Urinary bladder (tissue), 4 donors: ENCODE measurements at places on chromosomes 6 and 20.
A peak's percentile ranks its signal among the peaks of the same experiment; 100 is the strongest.

DNA sequence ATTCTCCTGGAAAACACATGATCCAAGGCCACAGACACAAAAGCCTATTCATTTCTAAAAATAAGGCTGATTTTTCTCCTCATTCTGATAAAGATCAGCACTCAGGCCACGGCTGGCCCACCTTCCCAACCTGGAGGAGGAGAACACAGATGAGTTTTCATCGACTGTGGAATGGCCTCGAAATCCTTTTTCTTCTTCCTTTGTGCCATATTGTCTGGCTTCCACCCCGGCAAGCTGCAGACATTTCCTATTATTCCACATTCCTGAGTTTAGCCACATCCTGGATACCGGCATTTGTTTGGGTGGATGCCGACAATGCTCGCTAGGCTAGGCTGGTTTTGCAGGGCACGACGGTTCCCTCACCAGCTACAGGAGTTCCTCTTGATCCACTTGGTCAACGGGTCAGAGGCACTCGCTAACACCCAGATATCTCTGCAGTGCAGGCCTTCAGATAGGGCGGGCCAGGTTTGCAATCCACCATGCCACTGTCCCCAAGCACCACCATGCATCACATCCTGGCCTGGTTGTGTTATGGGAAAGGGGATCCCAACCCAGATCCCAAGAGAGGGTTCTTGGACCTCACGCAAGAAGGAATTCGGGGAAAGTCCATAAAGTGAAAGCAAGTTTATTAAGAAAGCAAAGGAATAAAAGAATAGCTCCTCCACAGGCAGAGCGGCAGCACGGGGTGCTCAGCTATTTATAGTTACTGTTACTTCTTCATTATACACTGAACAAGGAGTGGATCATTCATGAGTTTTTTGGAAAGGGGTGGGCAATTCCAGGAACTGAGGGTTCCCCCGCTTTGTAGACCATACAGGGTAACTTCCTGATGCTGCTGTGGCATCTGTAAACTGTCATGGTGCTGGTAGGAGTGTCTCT lies 4.2 kb upstream of the CTSZ start:
- no peak for DNase-seq

- DNase-seq: no peak
Observed at GRCh38 chr20:57180954-57181353, 85.5 kb downstream of the BMP7 start.

DNA sequence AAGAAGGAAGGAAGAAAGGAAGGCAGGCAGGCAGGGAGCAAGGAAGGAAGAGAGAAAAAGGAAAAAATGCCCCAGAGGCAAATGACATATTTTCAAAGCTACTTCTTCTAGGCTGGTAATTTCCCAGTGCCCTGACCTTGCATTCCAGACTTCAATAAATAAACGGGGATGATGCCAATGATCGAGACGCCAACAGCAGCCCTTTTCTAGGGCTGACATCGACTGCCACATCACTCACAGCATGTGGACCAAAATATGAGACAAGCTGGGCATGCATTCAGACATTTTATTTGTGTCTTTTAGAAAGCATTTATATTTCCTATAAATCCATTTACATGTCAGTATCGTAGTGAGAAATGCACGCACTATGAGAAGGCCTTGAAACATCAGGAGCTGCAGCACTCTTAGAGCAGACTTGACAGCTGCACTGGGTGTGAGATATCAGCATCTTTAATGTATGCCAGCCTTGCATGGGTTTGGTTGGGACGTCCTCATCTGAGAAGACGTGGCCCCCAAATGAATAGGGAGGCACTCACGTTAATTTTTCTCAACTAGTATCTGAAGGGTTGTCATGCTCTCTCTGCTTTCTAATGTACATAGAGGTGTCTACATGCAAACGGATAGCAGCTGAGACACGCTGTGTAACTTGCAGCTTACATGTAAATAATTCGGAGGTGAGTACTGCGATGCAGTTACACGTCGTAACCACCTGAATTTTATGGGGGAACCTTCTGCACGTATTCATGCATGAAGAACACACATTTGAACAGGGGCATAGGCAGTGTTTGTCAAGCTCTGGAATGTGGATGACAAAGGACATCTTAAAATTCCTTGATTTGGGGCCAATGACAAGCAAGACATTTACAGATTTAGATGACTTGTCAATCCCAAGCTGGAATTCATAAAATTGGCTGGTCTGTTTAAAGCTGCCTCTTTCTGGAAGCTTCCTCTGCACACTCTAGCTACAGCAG lies 149.1 kb upstream of the AGPAT4 start:
- no peak for DNase-seq

DNA sequence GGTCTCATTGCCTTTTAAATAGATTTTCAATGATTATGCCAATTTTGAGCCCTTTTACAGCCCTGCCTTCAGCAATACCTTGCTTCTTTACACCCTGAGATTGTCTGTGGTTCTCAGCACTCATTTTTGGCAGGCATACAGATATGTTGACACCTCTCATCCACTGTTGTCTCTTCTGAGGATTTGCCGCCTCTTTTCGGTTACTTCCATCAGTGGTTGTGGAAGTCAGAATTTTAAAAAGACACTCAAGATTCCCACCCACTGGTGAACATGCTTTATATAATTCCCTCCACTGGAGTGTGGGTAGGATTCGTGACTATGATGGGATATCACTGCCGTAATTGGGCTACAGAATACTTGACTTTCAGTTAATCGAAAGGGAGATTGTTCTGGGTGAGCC lies 37.4 kb upstream of the KIF13A start:
- DNase-seq: no peak

DNA sequence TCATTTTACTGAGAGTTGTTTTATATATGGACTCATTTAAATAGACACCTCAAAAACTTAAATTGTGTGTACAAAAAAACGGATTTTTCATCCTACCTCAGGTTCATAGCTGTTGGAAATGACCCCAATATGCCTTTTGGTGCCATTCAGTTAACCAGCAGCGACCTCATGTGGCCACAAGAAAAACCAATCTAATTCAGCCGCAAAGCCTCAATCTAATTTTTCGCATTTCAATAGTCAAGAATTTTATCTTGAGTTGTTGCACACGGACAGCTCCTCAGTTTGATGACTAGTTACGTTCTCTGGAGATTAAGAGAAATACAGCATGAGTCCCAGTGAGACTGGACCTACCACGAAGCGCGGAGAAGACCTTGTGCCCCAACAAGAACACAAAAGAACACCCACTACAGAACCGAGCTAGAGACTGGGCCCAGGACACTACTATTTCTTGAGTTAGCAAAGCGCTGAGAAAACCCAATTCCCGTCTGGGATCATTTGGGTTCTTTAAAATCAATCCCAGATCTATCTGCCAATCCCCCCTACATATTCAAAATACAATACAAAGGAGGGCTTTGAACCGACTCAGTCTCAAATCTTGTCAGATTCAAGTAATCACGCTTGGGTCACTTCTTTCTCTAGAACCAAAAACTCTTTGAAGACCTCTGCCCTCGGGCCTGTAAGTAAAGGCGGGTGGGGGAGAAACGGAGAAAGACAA lies 1.1 kb downstream of the TCP11 start:
- peak; percentile 48 for DNase-seq

DNA sequence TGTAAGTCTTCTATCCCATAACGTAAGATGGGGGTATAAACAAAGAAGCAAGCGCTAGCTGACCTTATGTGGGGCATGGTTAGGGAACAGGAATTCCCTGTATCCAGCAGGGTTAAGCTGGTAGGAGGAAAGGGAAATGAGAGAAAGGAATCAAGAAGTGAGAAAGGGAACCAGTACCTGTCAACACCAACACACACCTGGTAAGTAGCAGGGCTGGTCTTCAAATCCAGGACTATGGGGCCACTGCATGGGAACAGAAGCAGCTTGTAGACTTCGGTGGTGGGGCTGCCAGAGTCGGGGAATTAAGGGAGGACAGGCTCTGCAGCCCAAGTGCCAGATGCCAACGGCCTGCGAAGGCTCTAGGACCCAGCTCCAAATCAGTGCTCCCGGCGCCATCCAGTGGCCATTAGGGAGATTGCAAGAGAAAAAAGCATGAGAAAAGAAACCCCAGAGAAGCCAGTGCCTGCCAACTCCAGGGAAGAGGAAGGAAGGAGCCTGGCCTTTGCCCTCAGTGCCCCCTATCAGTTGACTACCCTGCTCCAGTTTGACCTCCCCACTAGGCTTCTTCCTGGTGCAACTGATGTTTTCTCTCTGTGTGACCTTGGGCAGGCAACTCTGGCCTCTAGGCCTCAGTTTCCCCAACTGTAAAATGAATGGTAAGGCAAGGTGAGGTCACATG lies 15.8 kb upstream of the RBPJL start:
- peak; percentile 56 for DNase-seq

- no peak for DNase-seq
Observed at GRCh38 chr20:52923123-52923937, 48.8 kb upstream of the TSHZ2 start.

- peak; percentile 57 for DNase-seq
Observed at GRCh38 chr6:167849846-167850459, 23.2 kb downstream of the AFDN start.

- no peak for DNase-seq
Observed at GRCh38 chr6:135383301-135383700, 114.2 kb downstream of the AHI1 start.

- no peak for DNase-seq
Observed at GRCh38 chr6:20632696-20633095, 98.4 kb downstream of the CDKAL1 start.

DNA sequence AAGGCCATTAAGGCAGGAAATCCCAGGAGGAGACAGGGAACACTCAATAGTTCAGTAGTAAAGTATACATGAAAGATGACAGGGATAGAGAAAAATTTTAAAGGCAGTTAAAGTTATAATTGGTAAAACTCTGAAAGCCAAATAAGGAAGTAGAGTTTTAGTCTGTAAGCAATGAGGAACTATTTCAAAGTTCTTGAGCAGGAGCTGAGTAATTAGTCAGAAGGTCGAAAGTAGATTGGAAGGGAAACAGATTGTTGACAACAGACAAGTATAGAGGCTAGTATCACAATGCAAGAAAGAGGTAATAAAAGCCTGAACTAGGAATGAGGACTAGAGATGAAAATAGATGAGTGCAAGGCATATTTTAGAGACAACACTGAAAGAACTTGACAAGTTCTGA lies 150.3 kb downstream of the CDK19 start:
- no peak for DNase-seq

- DNase-seq: no peak
Observed at GRCh38 chr6:116088946-116089345, 11.7 kb upstream of the NT5DC1 start.

DNA sequence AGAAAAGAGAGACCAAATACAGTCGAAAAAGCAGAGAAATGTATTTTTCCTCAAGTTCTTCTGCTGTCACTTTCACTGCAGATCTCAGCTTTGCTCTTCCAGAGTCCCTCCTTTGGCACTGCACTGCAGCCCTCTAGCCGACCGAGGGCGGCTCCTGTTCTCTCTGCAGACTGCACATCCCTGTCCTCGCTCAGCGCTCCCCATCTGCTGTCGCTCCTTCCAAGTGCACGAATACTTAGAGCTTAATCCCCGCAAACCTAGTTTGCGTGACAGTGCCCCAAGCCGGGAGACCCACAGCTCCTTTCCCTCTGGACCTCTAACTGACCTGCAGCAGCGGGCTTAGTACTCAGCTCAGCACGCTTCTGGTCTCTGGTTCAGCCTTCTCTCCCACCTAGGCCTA lies 15.2 kb downstream of the RPP21 start:
- DNase-seq: no peak

DNA sequence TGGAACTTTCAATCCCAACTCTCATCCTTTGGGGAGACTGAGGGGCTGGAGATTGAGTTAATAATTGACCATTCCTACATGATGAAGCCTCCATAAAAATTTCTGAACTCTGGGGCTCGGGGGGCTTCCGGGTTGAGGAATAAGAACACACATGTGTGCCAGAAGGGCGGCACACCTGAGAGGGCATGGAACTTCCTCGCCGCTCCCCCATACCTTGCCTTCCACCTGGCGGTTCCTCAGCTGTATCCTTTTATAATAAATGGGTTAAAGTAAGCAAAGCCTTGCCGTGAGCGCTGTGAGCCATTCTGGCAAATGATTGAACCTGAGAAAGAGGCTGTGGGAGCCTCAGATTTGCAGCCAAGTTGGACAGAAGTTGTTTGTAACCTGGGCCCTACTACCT lies 164.8 kb downstream of the LY86 start:
- no peak for DNase-seq

DNA sequence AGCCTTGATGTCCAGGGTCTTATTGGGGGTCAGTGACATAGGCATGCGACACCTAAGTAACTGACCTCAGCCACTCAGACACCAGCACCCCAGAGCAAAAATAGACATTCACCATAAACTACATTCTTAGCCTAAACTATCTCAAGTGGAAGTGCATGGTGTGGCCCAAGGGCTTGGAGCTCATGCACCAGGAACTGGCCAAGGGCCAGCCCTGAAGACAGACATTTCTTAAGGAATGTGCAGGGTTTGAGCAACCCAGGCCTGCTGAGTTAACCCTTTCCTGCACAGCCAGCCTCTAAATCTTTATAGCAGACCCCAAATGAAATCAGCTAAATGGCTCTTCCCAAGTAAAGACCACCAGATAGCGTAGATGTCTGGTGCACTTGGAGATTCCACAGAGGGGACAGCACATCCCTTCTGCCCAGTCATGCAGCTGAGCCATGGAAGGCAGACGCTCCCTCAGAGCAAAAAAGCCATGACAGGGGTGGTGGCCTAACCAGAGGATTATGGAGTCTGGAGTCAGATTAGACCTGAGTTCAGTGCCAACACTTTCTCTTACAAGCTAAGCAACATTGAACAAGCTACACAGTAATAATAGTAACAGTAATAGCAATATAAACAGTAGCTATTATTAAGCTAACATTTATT lies 222.6 kb downstream of the ZMYND8 start:
- DNase-seq: no peak

DNA sequence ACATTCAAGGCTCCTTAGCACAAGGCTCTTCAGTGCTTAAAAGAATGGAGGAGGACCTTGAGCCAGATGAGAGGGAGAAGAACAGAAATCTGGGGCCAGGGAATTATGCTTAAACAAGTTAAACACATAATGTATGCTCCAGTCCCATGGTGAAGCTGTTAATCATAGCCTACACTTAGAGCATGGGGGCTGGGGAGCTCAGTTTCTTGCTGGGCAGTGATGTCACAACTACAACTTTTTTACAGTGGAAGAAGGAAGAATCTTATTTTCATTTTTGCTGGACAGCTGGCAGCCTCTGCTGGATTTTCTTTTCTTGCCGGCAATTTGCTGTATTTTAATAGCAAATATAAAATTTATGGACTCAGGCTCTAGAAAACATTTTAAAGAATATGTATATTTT lies 432.5 kb downstream of the CD109 start:
- no peak for DNase-seq

DNA sequence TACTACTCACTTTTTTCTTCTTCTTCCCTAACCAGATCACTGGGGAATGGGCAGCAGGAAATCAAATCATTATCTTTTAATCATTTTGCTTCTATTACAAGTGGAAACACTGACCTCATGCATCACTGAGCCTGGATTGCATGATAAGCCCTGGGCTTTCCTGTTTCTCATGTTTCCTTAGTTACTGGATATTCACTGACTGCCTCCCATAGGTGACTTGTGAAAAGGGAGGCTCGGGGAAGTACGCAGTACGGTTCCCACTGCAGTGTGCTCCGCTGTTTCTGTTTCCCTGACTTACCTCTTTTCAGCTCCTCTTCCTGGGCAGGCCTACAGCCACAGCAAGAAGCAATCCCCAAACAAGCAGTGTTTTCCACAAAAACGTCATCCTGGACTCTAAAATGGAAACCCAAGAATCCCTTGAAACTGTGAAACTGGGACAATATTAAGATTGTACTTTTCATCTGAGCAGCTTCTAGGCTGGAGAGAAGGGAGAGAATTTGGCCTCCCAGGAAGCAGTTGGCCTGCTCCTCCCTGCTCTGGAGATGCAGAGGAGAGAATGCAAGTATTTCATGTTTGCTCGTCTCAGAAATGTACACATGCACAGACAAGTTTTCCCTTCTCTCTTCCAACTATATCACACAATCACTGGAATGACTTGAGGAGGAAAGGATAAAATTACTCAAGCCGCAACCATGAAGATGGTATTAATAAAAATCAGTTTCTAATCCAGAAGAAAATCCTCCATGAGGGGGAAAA lies 13.1 kb downstream of the BTNL2 start:
- peak; percentile 72 for DNase-seq
